ENCODE measurements at places on chromosomes 7 and 10. TPM values are rescaled to one million over a fixed set of nuclear protein-coding genes. Genes with fewer than 3 reads are reported as not detected.

PLCE1 gene
- 4.2 TPM for total RNA-seq

NCF1 gene
- not detected for total RNA-seq

ZNF804B gene
- not detected for total RNA-seq

ZNF503 gene
- total RNA-seq: 29.8 TPM

SPACDR gene
- total RNA-seq: 0.27 TPM

NUTM2A gene
- total RNA-seq: 0.33 TPM

OPN1SW gene
- not detected for total RNA-seq

MRPL32 gene
- total RNA-seq: 28.4 TPM

SMURF1 gene
- 16.0 TPM for total RNA-seq

CTAGE4 gene
- total RNA-seq: 2.9 TPM

TMEM176A gene
- total RNA-seq: not detected

RNF133 gene
- 0.54 TPM for total RNA-seq

ECD gene
- 24.0 TPM for total RNA-seq

THSD7A gene
- 2.5 TPM for total RNA-seq

COBL gene
- total RNA-seq: not detected

LZTS2 gene
- 91.7 TPM for total RNA-seq

RBM20 gene
- total RNA-seq: 0.08 TPM

ZP3 gene
- total RNA-seq: 0.63 TPM

ITPRID1 gene
- total RNA-seq: not detected

HOXA6 gene
- not detected for total RNA-seq

CYP2C8 gene
- total RNA-seq: not detected

SPDYE11 gene
- total RNA-seq: 0.08 TPM

SLC35G1 gene
- 6.2 TPM for total RNA-seq

GRB10 gene
- total RNA-seq: 20.1 TPM

CFAP58 gene
- total RNA-seq: 0.98 TPM

SVIL gene
- total RNA-seq: 97.7 TPM

ZNF25 gene
- 14.8 TPM for total RNA-seq

FKBP6 gene
- not detected for total RNA-seq

MAT1A gene
- total RNA-seq: not detected

MTPN gene
- 172 TPM for total RNA-seq

ARPC1A gene
- 85.0 TPM for total RNA-seq

NEUROG3 gene
- total RNA-seq: not detected

FANK1 gene
- 2.3 TPM for total RNA-seq

PTPRZ1 gene
- total RNA-seq: 0.72 TPM

Data from fibroblast of the aortic adventitia (primary cell).